H7 (cell line): ENCODE measurements at places on chromosomes 3 and 15. TPM values are rescaled to one million over a fixed set of nuclear protein-coding genes. Genes with fewer than 3 reads are reported as not detected.

- DNase-seq: no peak
Observed at GRCh38 chr3:97932387-97932801, 39.8 kb downstream of the RIOX2 start.

DNA sequence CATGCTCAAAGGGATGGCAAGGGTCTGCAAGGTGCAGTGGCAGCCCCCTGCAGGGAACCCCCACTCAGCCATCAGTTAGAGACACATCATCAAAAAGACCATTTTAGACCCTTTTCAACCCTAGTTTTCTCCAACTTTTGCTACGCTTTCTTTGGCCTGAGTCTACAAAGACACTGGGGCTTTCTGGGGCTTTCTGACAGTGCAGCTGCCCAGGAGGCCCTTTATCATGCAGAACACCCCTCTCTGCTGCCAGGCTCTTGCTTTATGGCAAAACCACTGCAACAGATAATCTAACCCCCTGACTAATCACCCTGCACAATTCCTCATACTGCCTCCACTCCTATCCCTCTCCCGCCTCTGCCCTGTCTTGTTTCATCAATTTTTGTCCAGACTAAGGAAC lies 2.4 kb downstream of the NMNAT3 start:
- peak; percentile 61 for DNase-seq

DNA sequence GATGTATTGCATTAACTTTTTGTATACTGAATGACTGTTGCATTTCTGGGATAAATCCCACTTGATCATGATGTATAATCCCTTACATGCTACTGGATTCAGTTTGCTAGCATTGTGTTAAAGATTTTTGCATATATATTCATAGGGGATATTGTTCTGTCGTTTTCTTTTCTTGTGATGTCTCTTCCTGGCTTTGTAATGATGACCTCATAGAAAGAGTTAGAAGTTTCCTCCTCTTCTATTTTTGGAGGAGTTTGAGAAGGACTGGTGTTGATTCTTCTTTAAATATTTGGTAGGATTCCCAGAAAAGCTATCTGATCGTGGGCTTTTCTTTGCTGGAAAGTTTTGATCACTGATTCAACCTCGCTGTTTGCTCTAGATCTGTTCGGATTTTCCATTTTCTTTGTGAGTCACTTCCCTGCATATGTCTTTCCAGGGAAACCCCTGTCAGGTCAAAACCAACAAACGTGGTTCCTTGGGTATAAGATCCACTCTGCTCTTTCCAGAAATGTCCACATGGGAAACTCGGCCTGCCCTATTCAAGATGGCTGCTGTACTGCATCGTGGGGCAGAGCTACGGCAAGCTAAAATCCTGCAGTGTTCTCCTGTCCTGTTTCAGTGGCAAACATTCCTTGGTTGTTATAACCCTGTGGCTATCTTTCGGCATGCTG lies 120.4 kb downstream of the GABRG3 start:
- no peak for DNase-seq

DNA sequence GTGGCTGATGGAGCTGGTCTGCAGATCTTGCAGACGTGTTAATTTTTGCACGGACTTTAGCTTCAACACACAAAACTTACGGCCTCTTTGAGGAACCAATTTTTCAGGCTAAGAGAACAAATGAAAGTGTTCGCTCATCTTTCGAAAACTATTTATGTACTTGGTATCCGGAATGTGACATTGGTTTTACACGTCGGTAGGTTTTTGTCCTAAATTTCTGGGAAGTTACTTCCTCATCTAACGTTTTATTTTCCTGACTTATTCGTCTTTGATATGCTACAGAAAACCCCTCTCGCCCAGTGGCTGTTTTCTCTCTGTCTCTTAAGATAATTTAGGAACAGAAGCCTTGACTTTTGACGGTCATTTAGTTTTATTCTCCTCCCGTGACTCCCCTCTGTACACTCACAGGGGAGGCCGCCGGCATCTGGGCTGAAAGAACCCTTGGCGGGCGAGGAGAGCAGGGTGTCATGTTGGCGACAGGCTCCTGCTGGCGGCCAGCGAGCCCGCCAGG lies 834 bp upstream of the GREM1 start:
- DNase-seq: no peak

DNA sequence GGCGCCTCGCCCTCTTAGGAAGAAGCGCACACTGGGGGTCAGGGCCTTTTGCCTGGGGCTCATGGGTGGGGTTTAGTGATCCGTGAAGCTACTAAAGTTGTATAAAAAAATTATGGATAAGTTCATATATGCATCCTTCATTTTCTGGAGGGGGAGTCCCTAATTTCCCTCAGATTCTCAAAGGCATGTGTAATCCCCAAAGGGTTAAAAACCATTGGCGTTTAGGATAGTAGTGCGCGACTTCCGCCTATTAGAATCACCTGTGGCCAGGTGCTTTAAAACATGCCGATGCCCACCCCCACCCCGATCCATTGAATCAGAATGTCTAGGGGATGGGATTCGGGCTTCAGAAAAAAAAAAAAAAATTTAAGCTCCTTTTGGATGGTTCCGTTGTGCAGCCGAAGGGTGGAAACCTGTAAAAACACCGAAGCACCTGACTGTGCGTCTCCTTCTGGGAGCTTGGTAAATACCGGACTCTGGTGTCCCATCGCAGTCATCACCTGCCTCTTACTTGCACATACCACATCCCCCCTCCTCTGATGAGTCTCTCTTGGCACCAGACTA lies 570 bp downstream of the APH1B start:
- peak; percentile 50 for DNase-seq

The ARHGAP31 gene
- 4.2 and 6.6 TPM in 2 replicates for total RNA-seq

The SATB1 gene
- total RNA-seq: 7.5 and 8.9 TPM in 2 replicates
